ENCODE measurements at places on chromosomes 2 and 18.
A peak's percentile ranks its signal among the peaks of the same experiment; 100 is the strongest.

DNA sequence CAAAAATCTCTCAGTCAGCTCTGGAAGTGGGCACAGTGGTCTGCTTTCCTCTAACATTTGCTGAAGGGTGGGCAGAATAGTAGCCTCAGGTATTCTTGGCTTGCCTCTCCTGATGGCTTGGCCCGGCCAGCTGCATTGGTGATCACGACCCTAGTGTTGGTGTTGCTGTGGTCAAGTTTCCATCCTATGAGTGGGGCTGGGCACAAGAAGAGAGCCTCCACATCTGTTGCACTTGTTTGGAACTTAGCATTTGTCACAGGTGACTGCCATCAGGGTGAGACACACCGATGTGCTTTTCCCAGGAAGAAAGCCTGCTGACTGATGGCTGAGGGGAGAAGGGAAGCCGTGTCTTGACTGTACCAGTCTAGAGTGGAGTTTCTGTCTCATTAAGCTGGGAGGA, 33.1 kb upstream of the SNORC start:
- no peak for DNase-seq

DNA sequence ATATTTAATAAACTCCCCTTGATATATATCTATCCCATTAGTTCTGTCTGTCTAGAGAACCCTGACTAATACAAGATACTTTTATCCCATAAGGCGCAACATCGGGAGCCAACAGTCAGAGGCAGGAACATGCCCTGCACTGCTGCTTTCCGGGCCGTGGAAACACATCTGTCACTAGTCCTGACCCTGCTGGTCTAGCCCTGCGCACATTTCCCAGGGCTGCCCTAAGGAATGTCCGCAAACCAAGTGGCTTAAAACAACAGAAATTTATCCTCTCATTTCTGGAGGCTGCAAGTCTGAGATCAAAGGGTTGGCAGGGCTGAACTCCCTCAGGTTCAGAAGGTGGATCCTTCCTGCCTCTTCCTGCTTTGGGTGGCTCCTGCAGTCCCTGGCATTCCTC, 114.2 kb upstream of the TPO start:
- DNase-seq: no peak

- DNase-seq: no peak
These were observed 30.8 kb downstream of the OTX1 start for GRCh38 chr2:63081404-63081803.

GRCh38 chr2:144521686-144522085, 1.8 kb upstream of the ZEB2 start:
- no peak for DNase-seq

DNA sequence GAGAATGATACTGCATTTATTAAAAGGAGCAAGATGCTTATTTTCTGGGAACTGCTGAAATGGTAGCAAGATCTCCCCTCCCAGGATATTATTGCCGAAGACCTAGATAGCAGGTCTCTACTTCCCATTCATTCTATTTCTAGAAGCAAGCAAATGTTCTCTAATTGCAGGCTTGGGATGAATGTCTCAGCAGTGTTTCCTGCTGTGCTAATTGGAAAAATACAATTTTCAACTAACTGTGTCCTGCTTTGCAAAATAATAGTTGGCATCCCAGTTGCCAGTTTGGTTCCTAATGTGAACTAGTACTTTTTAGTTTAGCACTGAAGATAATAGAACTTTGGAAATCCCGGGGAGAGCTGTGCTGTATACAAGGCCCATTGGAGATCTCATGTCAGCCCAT, 26.1 kb downstream of the SLC20A1 start:
- no peak for DNase-seq

GRCh38 chr2:36700311-36700710, 3.8 kb downstream of the VIT start:
- DNase-seq: no peak

DNA sequence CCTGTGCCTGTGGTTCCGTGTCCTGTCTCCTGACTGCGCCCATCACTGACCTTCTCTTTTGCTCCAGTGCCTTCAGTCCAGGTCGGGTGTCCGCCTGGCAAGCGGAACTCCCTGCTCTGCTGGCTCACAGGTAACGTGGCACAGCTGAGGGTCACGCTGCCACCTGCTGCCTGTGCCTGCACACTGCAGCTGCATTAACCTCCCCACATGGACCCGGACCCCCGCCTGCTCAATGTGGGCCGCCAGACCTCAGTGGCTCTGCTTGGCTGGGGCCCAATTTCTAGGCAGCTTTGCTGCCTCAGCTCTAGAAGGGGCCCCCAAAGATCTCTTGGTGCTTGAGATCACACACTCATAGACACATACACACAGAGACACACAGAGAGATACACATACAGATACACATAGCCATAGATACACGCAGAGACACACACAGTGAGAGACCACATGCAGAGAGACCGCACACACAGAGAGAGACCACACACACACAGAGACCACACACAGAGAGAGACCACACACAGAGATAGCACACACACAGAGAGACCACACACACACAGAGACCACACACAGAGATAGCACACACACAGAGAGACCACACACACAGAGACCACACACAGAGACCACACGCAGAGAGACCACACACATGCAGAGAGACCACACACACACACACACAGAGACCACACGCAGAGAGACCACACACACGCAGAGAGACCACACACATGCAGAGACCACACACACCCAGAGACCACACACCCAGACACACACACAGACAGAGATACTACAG, 14.9 kb upstream of the CNNM3 start:
- peak; percentile 35 for DNase-seq

GRCh38 chr18:59560556-59560955, 136.7 kb downstream of the CCBE1 start:
- DNase-seq: no peak

DNA sequence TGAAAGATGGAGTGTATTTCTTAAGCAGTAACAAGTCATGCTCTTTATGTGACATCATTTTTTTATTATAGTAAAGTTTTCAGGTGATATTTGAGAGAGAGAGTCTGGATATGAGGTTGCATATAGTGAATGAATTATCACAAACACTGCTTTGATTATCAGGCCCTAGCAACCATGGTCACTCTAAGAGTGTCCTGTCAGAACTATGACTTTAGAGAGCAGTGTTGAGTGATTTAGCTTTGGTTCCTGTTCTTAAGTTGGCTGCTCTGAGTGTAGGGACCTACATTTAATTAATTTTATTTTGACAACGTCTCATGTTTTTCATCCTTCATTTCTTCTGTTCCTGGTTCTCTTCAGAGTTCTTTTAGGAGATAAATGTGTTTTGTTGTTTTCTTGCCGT, 275.5 kb downstream of the KCNJ3 start:
- no peak for DNase-seq

GRCh38 chr2:18149660-18150246, 271.3 kb downstream of the KCNS3 start:
- no peak for DNase-seq

- no peak for DNase-seq
These were observed 67.1 kb upstream of the POU3F3 start for GRCh38 chr2:104786821-104787220.

GRCh38 chr2:13542642-13543041, 825.9 kb downstream of the TRIB2 start:
- DNase-seq: no peak

DNA sequence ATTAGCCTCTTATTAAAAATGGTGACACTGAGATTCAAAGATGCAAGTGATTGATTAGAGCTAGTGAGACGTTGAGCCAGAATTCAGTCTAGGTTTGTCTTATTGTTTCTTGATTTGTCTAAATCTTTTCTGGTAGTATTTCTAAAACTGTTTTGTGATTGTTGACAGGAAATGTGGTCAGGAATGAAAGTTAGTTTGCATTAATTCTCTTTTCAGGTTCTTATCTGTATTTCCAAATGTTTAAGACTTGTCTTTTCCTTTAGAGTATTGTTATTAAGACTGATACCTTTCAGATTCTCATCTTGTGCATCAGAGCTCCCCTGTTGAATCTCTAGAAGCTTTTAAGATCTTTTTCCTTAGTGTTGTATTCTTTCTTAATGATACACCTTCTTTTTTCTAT, 89.3 kb downstream of the MBD5 start:
- DNase-seq: no peak

DNA sequence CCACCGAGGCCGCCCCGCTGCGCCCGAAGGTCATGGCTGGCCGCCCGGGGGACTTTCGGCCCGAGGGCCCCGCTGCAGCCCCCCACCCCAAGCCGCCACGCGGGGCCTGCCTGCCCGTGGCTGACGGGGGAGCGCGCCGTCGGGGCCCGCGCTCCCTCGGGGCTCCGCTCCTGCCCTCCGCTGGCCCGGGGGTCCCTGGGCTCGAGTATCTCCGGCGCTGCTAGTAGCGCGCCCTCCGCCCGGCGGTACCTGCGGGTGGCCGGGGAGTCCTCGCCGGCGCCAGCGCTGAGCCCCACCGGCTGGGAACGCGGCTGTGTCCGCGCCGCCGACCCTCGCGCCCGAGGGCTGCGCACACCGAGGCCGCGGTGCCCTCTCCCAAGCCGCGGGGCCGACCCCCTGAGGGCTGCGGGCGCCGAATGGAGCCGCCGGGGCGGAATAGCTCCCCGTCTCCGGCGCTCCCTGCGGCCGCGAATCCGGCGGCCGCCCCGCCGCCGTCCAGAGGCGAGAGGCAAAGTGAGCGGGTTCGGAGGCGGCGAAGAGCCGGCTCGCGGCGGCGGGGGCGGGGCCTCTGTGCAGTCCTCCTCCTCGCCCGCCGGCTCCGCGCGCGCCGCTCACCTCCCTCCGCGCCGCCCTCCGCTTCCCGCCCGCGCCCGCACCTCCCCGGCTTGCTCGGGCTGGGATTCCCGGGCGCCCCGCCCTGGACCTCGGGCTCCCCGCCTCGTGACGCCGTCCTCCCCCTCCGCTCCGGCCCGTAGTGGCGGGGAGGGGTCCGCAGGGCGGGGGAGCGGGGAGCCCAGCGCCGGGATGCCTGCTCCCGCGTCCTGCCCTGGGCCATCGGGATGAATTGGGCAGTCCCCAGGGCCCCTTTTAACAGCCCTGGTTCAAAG, at the start of gene KCNG3:
TSS of gene KCNG3 (minus strand) at position 515 of the 887 bp plus-strand sequence. CDS start at position 34, 481 bp downstream.
- DNase-seq: peak; percentile 29

DNA sequence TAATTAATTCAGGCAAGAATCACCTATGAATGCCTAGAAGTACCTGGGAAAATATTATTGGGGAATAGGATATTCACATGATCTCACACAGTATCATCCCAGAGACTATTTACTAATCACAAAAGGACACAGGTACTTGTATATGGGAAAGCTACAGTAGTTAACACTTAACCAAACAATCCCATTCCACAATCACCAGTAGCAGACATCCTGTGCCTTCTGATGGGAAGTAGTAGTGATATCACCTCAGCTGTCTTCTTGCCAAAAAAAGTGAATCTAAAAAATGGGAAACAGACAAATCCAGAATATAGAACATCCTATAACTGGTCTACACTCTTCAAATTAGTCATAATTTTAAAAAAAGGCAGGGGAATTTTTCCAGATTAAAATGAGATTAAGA, 75.6 kb upstream of the CCDC150 start:
- no peak for DNase-seq

- DNase-seq: no peak
These were observed 190.4 kb downstream of the FMNL2 start for GRCh38 chr2:152525277-152525838.

GRCh38 chr18:54948350-54948837, 10.9 kb downstream of the CCDC68 start:
- no peak for DNase-seq

- DNase-seq: no peak
These were observed 142.7 kb downstream of the ACKR3 start for GRCh38 chr2:236712304-236712703.
